ENCODE measurements at places on chromosomes 6 and 20.

DNA sequence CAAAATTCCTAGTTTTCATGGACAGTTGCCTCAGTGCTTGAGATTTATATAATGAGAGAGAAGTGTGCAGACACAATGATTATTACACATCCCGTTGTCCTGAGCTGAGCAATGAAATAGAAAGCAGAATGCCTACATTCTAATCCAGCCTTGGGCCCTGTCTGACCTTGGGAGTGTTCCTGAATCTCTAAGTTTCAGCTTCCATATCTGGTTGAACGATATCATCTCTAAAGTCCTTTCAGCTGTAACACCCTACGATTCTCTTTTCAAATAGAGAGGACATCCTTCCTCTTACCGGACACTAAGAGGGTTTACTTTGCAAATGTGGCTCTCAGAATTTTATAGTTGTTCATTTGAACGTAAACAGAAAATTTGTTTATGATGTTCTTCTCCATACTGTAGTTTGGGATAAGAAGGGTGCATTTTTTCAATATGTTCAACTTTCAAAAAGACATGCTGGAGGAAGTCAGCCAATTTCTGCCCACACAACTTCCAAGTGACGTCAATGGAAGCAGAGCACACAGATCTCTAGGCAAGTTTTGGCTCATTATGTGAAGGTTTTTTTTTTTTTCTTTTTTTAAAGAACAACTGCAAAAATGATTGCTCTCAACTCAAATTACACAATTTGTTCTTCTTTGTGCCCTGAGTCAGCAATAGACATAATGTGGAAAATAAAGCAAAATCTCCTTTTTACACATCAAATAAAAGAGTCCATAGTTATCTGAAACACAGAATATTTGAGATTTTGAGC is 50.4 kb downstream of the PDE7B start:
- DNase-seq, result no peak

DNA sequence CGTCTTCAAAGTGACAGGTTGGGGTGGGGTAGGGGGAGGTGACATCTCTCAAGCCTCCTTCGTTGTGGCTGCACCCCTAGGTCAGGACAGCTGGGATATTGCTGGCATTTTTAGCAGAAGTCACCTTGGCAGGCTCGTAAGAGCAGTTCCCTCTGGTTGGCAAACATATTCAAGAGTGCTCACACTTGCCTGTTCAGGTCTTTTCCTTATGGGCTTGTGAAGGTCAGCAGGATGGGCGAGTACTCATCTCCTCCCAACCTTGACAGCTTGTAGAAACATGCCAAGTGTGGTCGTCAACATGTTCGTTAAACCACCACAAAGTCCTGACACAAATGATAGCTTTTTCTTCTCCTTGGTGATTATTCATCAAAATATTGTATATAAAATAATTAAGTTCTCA is 113.6 kb downstream of the HDGFL1 start:
- DNase-seq, result no peak

DNA sequence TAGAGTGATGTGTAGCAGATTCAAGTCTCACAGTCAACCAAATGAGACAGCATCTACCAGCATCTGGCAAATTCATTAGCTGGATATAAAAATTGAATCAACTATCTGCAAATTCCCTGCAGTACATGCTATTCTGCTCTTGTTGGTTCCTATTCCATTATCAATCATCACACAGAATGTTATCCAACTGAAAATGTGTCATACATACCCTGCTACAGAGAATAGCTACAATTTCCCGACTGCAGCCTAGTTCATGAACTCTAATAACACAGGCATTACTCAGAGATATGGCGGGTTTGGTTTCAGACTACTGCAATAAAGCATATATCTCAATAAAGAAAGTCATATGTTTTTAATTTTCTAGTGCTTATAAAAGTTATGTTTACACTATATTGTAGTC is 78.4 kb downstream of the AHI1 start:
- DNase-seq, result no peak

DNA sequence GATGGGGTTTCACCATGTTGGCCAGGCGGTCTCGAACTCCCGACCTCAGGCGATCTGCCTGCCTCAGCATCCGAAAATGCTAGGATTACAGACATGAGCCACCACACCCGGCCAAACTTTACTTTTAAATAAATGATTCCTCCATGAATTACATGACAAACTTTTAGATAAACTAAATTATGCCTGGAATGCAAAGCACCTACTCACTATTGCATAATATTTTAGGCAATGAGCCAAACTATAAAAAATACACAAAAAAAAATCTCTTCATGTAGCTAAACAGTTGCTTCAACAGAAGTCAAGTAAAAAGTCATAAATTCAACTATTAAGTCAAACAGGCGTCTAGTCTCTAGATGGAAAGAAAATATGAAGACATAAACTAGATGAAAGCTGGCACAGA is 56.5 kb downstream of the PTPRK start:
- no peak for DNase-seq

GRCh38 chr6:115932481-115932880 is 128.2 kb downstream of the FRK start:
- no peak for DNase-seq

DNA sequence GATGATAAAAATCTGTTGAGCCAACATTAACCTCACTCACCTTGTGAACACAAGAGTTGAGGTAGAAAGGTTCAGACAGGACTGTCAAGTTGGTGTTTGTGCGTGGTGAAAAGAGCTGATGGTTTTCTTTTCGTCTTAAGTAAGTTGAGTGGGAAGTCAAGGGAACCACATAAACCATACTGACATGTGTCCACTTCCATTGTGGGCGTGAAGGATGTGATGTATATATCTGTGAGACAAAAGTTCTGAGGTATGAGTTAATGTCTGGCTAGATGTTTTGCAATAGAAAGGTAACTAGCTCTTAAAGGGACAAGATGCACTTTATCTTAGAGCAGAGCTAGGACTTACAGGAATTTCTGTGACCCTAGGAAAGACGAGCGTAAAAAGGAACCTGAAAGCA is 1272.1 kb upstream of the ADGRB3 start:
- no peak for DNase-seq

DNA sequence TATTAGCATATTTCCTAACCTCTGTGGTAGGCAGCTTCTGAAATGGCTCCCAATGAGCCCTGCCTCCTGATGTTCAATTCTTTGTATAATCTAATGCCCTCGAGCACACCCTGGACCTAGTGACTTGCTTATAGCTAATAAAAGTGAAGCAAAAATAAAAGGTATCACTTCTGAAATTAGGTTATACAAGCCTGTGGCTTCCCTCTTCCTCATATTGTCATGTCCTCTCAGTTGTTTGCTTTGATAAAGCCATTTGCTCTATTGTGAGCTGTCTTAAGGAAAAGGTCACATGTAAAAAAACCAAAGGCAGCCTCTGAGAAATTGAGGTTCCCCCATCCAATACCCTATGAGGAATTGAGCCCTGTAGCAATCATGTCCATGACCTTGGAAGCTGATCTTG is 442.1 kb upstream of the ADGRB3 start:
- DNase-seq, result no peak

DNA sequence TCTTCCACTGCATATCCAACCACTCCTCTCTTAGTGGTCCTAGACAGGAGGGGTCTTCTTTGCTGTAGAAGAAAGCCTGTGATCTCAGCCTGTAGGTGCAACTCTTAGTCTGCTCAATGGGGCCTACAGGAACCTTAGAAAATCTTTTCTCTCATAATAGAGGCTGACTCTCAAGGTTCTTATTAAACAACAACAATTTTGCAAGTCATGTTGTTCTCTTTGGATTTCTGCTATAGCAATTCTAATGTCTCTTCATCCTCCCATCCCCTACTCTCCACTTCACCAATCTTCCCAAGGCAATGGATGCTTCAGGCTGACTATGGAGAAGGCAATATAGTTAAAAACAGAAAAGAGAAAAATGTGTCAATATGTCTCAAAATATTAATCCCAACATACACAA is 40.8 kb upstream of the SPTLC3 start:
- no peak for DNase-seq

DNA sequence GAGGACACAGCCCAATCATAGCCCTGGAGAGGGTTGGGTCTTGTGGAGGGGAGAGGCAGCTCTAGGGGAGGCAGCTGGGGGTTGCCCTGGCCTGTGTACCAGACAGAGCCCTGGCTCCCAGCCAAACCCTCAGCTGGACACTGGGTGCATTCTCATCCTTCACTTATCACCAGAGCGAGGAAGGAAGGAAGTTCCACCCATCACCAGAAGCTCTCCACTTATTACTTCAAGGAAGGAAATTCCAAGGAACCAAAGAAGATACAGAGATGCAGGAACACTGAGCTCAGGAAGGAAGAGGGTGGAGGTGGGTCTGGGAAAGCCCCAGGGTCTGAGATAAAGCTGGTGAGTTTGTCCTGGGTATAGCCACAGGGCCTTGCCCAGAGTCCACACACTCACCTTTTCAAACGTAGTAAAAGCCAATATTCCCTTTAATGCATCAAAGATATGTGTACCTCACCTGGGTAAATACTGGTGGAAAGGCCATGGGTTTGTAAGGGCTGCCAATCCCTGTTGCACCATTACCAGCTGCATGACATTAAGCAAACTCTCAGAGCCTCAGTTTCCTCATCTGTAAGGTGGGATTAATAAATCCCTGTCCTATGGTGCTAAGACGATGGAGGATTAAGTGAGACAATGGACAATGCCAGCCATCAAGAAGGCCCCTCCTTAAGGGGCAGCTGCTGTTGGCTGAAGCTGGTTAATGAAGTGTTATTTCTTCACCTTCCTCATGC is 109.7 kb upstream of the NAA20 start:
- DNase-seq, result no peak

GRCh38 chr20:63682384-63683139 is 13.9 kb upstream of the TNFRSF6B start:
- no peak for DNase-seq

DNA sequence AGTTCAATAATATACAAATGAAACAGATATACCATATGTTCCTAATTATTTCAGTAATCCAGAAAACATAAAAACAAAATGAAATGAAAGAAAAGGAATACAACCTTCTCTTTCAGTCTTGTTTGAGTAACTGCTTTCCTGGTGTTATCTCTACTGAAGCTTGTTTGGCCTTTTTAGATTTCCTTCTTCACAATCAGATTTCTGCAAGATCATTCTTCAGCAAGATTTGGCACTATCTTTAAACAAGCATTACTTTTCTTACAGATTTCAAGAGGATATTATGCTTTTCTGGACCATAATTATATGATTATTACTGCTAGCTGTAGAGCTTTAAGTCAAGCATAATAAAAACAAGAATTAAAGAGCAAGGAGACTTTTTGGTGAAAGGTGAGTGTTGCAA is 120.2 kb downstream of the MYB start:
- DNase-seq, result no peak

- no peak for DNase-seq
Measured at GRCh38 chr20:5719861-5720403, 30.3 kb upstream of the SHLD1 start.

GRCh38 chr20:59004493-59004762 is 2.6 kb downstream of the CTSZ start:
- peak; percentile 20 for DNase-seq

GRCh38 chr20:62219992-62220665 is at the start of gene HRH3:
Gene HRH3 (minus strand): TSS chr20:62220278. CDS start chr20:62219970, 308 bp downstream.
- DNase-seq, result peak; percentile 25

- DNase-seq, result no peak
Measured at GRCh38 chr6:155213611-155214372, 50.0 kb upstream of the CLDN20 start.

DNA sequence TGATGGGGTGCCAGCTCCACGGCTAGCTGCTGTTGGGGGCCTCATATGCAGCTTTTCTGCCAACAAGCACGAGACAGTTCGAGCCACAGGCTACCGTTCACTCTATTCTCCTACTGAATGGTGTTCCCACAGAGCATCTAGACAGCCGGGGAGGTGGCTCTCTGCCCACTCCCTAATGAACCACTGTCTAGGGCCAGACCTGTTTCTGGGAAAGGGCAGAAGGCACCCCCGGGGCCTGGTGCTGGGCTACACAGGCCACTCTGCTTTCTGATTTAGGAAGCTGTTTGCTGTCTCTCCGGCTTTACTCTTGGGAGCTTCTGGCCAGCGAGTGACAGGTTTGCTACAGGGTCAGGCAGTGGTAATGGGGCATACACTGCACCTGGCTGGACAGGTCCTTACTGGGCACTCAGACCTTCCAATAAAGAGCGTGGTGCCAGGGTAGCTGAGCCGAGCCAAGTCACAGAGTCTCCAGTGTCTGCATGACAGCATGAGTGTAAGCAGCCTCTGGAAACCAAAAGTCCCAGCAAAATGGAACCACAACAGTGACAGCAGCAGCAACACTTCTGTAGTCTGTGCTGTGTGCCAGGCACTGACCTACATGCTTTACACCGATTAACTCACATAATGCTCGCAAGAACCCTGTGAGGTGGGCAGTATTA is 8.4 kb downstream of the CCDC167 start:
- DNase-seq, result no peak

DNA sequence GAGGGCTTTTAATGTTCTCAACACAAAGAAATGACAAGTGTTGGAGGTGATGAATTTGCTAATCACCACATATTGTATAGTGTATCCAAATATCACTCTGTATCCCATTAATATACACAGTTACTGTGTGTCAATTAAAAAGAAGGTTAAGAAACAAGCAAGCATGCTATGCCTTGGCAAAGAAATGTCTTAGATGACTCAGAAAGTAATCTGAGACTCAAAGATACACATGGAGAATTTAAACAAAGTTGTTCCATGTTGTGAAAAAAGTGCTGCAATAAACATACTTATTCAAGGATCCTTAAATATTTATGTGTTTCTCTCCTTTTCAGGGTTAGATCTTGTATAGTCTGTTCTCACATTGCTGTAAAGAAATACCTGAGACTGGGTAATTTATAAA is 300.9 kb downstream of the DHX35 start:
- DNase-seq, result no peak

DNA sequence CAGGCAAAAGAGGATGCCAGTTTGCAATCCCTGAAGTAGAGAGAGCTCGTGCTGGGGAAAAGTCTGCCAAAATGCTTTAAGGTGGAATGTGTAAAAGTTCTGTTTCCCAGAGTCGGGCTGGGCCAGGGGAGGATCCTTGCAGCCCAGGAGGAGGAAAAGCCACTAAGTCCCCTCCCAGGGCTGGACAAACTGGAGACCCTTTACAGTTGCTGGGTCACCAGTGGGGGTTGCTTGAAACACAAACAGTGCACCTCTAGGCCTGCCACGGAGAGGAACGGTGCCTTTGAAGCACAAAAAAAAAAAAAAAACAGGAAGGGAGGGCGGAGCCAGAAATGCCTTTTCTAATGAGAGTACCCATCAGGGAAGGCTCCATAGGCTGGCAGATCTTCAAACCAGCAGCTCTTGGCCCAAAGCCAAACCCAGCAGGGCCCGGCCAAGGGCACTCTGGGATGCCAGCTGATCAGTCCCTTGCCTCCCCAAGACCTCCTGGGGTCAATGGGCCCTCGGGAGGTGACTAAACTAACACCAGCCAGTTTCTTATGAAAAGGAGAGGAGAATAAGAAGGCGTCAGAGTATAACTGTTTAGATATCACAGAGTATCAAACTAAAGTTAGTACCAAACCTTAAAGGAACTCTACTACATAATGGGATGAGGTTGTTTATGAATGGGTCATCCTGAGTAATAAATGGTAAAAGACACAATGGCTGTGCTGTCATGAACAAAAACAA is 23.7 kb downstream of the HLA-A start:
- DNase-seq, result no peak

Data from T-helper 2 cell (primary cell).